ENCODE measurements at places on chromosomes 5 and 9.

GRCh38 chr9:128081056-128081455 is 13.0 kb downstream of the SLC25A25 start:
- no peak for DNase-seq

DNA sequence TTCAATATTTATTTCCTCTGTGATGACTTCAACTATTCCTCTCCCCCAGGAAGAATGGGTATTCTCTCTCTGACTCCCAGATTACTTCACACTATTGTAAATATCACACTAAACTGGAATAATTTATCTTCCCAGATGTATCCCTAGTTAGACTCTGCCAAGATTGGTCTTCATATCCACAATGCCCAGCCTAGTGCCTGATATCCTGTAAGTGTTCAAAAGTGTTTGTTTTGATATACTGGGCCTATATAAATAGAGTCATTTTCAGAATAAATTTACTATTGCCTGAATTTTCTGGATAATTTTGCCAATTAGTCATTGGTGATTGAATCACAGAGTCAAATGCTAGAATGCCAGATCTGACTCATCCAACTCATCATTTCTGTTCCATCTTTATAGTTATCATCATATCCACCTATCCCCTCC is 143.7 kb upstream of the TNC start:
- DNase-seq, result no peak

DNA sequence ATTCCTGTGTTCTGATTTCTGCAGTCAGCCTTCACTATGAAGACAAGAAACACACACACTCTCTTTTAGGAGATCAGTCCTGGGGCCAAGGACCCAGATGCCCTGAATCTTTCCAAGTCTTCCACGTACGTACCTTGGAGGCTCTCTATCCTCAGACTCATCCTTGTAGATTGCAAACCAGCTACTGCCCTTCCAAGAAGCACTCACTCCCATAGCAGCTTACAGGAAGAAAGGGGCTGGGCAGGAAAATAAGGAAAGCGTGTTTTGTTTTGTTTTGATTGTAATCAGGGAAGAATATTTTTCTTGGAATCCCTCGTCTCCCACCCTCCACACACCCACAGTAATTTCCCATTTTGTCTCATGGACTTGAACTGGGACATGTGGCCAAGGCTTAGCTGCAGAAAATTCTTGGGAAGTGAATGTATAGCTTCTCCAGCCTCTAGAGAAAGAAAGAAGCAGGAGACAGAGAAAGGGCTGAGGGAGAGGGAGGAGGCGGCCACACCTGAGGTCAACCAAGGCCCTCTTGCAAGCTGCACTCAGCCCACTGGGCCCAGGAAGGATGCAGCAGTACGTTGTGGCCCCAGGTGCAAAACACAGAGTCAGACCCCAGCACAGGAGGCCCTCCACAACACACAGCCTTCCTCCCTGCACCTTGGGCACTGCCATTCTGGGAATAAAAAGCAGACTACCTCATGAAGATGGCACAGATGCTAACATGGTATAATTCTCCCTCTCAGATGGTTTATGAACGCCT is 29.9 kb downstream of the IRX2 start:
- DNase-seq, result no peak

DNA sequence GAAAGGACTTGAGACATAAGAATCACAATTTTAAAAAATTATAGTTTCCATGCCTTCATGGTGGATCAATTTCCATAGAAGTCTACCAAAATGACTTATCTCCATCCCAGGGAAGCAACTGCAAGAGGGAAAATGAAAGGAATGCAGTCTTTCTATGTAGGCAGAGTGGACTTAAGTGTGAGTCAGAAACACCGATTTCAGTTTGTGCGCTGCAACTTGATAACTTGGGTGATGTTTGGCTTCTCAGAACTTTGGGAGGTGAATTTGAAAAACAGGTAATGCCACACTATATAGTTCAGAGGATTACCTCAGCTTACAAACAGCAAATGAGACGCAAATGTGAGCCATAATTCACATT is 708 bp upstream of the CSNK1G3 start:
- no peak for DNase-seq

DNA sequence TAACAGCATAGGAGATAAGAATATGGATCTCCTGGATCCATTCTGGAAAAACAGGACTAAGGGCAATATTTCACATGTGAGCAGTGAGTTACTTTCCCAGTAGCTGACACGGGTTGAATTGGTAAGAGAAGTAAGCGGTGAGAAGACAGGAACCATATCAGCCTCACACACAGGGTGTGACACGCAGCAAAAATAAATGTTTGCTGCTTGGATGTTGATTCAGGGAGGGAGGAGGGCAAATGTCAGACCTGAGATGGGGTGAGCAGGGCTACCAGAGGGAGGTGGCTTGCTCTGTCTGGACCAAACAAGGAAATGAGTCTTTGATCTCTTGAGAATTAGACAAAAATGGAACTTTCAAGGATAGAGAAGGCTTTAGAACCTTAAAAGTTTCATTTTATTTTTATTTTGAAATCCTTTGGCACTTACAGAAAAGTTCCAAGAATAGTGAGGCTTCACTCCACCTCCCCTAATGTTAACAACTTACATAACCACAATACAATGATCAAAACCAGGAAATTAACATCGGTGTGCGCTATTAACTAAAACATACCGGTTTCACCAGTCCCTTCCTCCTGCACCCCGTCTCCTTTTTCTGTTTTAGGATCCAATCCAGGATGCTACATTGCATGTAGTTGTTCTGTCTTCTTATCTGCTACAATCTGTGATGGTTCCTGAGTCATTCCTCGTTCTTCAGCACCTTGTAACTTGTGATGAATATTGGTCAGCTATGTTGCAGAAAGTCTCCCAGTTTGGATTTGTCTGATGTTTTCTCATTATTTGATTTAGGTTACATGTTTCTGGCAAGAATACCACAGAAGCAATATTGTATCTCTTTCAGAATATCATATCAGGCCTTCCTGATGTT is 20.5 kb upstream of the ARHGEF28 start:
- no peak for DNase-seq

All from hypothalamus (tissue), 51 donors.